NCI-H146 (cell line): ENCODE measurements at places on chromosomes 1 and 21.

- DNase-seq = no peak
Measured at GRCh38 chr1:119981986-119982815, 85.9 kb upstream of the ADAM30 start.

GRCh38 chr1:232878086-232878485 is 72.3 kb upstream of the NTPCR start:
- no peak for DNase-seq

- DNase-seq = no peak
Measured at GRCh38 chr1:1347663-1348419, 1.4 kb downstream of the DVL1 start.

- DNase-seq = no peak
Measured at GRCh38 chr1:150708595-150708994, 11.6 kb upstream of the GOLPH3L start.

GRCh38 chr1:245181158-245181517 is 26.4 kb downstream of the KIF26B start:
- DNase-seq = peak; percentile 86

GRCh38 chr1:195608883-195609282 is 999.4 kb downstream of the KCNT2 start:
- no peak for DNase-seq

GRCh38 chr1:8051650-8052049 is 25.5 kb upstream of the ERRFI1 start:
- no peak for DNase-seq

GRCh38 chr1:239507826-239508225 is 121.5 kb downstream of the CHRM3 start:
- no peak for DNase-seq

DNA sequence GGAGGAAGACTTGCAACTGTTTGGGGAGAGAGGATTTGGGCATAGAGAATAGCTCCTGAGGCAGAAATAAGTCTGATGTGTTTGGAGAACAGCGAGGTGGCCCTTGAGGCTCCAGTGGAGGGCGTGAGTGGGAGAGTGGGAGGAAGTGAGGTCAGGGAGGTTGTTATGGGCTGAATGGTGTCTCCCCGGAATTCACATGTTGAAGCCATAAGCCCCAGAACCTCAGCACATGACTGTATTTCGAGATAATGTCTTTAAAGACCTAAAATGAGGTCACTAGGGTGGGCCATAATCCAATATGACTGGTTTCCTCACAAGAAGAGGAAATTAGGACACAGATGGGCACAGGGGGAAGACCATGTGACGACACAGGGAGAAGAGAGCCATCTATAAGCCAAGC is 17.9 kb upstream of the APP start:
- no peak for DNase-seq

- DNase-seq = peak; percentile 65
Measured at GRCh38 chr1:147225193-147225730, at the start of gene FMO5. Gene FMO5 (minus strand): TSS chr1:147225339. CDS start chr1:147225029, 310 bp downstream.

DNA sequence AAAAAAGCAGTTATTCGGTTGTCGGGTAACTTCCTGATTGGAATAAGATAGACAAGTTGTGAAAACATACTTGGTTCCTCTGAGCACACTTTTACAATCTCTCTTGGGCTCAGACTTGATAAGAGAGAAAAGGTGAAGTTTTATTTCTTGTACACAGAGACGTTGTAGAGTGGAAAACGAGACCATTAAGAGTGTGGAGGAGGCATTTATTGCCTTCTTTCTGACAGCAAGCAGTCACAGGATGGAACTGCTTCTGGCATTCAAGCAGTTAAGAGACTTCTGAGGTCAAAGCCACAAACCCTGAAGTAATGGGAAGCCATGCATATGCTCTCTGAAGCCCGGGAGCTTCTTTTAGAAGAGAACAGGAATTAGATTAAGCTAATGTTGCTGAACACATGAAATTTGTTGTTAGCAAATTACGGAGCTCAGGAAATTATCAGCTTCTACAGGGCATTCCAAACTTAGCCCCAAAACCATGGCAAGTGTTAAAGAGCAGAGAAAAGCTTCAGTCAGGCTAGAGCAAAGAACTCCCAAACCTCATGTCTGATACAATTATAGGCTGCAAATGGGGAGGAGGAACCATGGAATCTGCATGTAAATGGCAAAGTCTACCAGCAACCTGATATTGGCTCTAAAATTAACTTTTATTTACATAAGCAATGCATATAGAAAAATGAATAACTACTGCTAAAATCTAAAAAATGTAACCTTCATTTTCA is 26.0 kb downstream of the S1PR1 start:
- no peak for DNase-seq

GRCh38 chr1:203652724-203653461 is 26.3 kb downstream of the ATP2B4 start:
- no peak for DNase-seq

DNA sequence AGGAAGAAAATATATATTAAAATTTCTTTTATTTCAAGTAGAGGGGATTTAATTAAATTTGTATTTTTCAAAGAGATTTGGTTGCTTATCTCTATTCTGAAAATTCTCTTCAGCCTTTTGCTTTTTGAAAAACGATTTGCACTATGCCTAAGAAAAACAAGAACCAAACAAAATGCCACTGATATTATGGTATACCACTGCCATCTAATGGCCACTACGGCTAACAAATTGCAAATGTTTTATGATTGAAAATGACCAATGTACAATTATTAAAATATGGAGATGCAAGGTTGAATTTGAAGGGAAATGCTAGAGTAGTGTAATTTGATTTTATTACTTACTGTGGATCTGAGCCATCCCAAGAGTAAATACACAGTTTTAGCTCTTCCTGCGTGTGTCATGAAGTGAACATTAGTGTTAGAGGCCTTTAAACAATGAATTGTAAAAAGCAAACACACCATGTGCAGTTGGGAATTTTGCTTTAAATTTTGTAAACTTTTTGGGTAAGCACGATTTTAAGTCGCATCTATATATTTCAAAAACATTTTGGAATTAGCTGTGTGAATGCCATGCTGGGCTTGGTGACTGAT is 137.4 kb upstream of the USP25 start:
- DNase-seq = no peak
